ENCODE measurements at places on chromosomes 12 and 14.

GRCh38 chr12:27427824-27428223 is 18.7 kb upstream of the SMCO2 start:
- ATAC-seq: no peak

DNA sequence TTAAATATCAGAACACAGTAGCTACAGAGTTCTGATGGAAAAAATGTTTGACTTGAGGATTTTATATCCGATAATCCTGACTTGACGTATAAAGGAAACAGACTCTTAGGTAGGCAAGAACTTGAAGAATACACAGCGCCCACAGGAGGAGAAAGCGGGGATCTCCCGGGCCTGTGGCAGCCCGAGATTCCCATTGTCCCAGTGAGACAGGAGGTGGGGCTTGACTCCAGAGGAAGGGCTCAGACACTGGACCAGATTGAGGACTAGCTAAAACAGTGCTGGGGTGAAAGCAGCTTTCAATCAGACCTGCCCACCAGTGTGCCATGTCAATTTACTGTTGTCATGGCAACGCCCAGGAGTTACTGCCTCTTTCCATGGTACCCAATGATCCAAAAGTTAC is 51.1 kb upstream of the C14orf180 start:
- no peak for ATAC-seq

- ATAC-seq: no peak
These were observed 3.6 kb downstream of the TTC5 start for GRCh38 chr14:20302042-20302755.

- ATAC-seq: no peak
These were observed 22.7 kb downstream of the WIF1 start for GRCh38 chr12:65098364-65098763.

DNA sequence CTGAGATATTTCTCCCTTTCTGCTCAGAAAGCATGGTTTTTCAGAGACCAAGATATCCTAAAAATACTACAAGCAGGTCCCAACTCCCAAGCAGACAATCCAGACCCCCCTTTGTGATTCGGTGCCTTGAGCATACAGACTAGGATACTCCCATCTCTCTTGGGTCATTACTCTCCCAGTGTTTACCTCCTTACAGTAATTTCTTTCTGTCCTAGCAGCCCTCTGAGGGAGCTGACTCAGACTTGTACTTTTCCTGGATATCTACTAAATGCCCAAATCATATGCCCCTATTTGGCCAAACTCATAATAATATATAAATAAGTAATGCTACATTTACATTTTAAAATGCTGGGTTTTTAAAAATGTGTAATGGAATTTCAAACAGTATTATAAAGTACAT is 355.6 kb downstream of the LRIG3 start:
- ATAC-seq: no peak

DNA sequence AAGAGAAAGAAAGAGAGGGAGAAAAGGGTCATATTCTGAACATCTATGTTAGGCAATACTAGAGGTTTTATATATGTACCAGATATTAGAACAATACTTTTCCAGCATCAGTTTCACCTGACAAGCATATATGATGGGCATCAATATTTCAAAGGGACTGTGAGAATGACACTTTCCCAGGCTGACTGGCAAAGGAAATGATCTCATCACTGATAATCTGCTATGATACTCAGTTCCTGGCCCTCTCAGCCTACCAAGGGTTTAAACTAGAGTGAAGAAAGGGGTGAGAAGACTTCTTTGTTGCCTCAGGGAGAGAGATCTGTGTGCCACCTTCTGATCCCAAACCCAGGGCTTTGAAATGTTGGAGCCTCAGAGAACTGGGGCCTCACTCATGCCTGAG is 183.5 kb downstream of the TTC8 start:
- ATAC-seq: no peak

DNA sequence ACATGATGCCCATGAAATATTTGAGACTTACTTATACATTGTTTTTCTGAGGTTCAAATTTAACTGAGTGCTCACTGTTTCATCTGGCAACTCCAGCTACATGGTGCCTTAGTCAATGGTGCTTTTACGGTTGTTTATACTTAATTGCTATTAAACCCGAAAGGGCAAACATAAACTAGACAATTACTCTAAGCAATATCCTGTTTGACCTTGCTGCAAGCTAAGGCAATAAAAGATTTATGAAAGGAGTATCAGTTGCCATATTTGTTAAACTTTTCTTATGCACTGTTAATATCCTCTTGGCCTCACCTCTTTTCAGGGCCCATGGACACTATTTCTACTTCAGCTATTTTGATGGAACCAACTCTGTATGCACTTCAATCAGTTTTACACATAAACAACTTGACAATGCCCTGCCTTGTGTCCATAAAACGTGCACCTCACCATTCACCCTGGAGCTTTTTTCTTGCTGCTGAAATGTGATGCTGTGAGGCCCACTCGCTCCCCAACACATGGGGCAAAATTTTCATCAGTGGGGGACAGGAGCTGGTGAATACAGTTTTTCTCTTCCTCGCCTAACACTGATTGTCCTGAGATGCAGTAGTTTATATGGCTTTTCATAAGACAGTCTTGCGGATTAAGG is 64.1 kb upstream of the HIF1A start:
- no peak for ATAC-seq

- no peak for ATAC-seq
These were observed 186.8 kb upstream of the TMTC1 start for GRCh38 chr12:29970501-29970900.

DNA sequence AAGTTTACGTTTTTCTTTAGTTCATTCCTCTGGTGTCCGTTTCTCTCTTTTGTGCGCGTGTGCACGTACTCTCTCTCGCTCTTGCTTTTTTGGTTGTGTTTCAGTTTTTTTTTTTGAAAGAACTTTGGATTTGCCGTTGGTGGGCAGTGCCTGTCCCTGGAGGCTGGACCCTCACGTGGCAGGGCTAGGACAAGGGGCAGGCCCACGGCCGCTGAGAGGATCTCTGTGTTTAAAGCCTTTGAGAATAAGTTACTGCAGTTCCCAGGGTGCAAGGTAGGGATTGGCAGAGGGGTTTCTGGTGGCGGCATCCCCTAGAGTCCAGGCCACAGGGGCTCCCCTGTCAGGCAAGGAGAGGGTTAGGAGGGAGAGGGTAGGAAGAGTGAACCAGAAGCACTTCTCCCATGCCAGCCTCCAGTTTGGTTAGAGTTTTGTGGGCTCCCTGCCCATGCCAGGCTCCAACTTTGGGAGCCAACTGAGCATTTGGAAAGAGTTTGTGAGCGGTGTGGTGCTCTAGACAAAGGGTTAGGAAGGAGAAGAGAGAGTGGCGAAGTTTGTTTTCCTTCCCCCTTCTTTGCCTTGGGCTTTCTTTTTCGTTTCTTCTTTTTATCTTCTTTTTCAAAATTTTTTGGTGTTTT is 30.5 kb downstream of the ZFHX2 start:
- ATAC-seq: no peak

Data from activated CD4-positive, CD25-positive, alpha-beta regulatory T cell treated with anti-CD3 and anti-CD28 coated beads, Interleukin-2, amount 50 U/mL, for 24 hours (primary cell).